Globus pallidus (tissue), 1 donor: ENCODE measurements at places on chromosomes 5 and 9.

DNA sequence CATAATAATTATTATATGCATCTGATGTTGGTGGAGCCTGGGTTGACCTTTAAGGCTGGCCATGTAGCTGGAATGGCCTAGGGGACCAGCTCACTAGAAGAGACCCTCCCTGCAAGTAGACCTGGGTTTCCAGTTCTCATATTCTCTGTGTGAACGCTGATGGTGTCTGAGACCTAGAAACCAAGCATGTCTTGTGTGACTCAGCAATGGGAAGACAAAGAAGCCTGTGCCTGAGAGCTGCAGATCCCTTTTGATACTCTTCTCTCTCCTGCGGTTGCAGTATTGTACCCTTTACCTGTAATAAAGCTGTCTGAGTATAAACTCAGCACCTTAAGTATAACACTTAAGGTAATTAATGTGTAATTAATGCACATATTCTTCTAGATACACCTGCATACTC is 22.2 kb downstream of the C9orf152 start:
- no peak for DNase-seq

DNA sequence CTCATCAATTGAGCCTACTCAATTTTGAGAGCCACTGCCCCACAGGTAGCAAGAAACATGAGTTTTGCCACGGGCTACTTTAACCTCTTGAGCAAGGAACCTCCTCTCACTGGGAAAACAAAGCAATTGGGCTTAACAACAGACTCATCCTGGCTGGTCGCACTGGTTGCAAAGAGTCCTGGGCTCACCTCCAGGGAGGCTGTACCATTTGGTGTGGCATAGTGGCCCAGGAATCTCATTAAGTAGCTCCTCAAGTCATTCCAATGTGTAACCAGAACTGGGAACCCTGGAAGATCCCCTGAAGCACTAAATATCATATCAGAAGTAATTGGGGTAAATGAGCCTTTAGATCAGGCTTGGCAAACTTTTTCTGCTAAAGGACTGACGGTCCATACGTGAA is 78.5 kb downstream of the MYO10 start:
- no peak for DNase-seq

GRCh38 chr5:17219006-17219422 is 1.6 kb downstream of the BASP1 start:
- DNase-seq, result no peak

- DNase-seq, result no peak
Observed at GRCh38 chr9:121439711-121440664, 59.7 kb downstream of the GGTA1 start.

DNA sequence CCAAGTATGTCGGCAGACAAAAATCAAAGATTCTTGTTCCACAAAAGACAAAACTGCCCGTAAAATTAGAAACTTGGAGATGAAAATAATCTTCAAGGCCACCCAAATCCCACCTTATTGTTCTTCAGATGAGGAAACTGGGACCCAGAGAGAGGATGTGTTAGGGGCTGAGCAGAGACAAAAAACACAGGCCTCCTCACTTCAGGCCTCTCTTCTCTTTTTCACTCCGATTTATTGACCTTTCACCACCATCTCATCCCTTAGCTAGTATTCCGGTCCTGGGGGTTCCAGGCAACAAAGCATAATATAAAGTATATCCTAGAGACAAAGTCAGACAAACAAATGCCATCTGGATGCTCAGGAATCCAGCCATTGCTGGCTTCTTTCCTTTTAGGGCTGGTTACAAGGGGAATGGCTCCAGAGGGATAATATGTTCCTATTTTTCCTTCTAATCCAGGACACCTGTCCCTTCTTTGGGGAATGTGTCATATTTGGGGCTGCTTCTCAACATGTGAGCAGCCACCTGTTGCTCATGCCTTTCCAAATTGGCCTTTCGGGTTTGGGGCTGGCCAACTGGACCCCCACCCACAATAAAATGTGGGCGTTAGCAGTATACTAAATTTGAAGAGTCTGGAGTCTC is 42.2 kb upstream of the AFAP1L1 start:
- no peak for DNase-seq

- no peak for DNase-seq
Observed at GRCh38 chr5:157290981-157291711, 25.2 kb downstream of the CYFIP2 start.

- DNase-seq, result no peak
Observed at GRCh38 chr9:135573124-135573523, 11.6 kb downstream of the PAEP start.
